ENCODE measurements at places on chromosomes 6 and 20. TPM values are rescaled to one million over a fixed set of nuclear protein-coding genes. Genes with fewer than 3 reads are reported as not detected.
A peak's percentile ranks its signal among the peaks of the same experiment; 100 is the strongest.

DNA sequence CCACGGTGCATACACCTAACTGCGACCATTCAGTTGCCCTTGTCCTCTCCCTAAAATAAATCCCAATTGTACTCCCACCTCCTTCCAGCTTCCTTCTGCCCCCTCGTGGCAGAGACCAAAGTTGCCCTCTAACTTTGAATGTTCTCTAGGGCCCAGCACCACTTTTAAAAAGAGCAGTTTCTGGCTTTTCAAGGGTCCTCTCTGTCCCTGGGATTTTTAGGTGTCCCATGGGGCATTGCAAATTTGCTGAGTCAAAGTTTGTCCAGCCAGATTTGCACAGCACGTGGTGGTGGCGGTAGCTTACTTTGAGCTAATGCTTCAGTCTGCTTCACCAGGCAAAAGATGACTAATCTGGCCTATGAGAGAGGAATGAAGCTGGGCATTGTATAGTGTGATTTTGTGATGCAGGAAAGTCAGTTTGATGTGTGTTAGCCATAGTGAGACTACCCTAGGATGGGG is 100.2 kb downstream of the PERP start:
- peaks cover 7% of the 10 kb centered on the region for H3K4me1 ChIP-seq
- no peak overlapping the region for H3K4me3 ChIP-seq
- no peaks in the 10 kb centered on the region for H3K36me3 ChIP-seq
- H3K27ac ChIP-seq: no peak overlapping the region
- H3K27me3 ChIP-seq: peaks cover 6% of the 10 kb centered on the region

GRCh38 chr6:166872531-166873009 is 83.8 kb downstream of the RNASET2 start:
- H3K4me1 ChIP-seq: no peaks in the 10 kb centered on the region
- H3K4me3 ChIP-seq: no peak overlapping the region
- no peak overlapping the region for H3K27ac ChIP-seq
- no peak for DNase-seq

- no peaks in the 10 kb centered on the region for H3K36me3 ChIP-seq
- H3K27me3 ChIP-seq: no peaks in the 10 kb centered on the region
- H3K4me3 ChIP-seq: no peak overlapping the region
- no peak for DNase-seq
Measured at GRCh38 chr6:38146734-38147027, 327.2 kb downstream of the ZFAND3 start.

DNA sequence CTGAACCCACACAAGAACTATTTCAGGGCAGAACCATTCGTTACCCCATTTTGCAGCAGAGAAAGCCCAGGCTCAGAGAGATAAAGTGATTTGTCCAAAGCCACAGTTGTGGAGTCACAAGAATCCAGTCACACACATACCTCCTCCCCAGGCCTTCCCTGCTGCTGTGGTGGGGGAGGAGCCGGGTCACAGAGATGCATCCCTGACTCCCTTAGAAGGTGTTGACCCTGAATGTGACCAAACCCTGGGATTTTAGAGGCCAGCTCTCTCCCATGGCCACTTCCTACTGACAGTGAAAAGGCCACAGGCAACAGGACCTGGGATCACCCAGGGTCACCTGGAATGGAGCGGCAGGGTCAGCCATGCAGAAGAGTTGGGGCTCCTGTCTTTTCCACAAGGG is 48.6 kb downstream of the CHMP4B start:
- H3K27ac ChIP-seq: peak overlapping the region; percentile 78
- no peaks in the 10 kb centered on the region for H3K27me3 ChIP-seq
- peaks cover 25% of the 10 kb centered on the region for H3K4me1 ChIP-seq
- no peak overlapping the region for H3K4me3 ChIP-seq
- peaks cover 30% of the 10 kb centered on the region for H3K36me3 ChIP-seq

GRCh38 chr6:165983112-165984072 is 184.3 kb downstream of the TBXT start:
- no peak for DNase-seq
- H3K27ac ChIP-seq: no peak overlapping the region
- no peaks in the 10 kb centered on the region for H3K36me3 ChIP-seq
- H3K4me3 ChIP-seq: no peak overlapping the region

DNA sequence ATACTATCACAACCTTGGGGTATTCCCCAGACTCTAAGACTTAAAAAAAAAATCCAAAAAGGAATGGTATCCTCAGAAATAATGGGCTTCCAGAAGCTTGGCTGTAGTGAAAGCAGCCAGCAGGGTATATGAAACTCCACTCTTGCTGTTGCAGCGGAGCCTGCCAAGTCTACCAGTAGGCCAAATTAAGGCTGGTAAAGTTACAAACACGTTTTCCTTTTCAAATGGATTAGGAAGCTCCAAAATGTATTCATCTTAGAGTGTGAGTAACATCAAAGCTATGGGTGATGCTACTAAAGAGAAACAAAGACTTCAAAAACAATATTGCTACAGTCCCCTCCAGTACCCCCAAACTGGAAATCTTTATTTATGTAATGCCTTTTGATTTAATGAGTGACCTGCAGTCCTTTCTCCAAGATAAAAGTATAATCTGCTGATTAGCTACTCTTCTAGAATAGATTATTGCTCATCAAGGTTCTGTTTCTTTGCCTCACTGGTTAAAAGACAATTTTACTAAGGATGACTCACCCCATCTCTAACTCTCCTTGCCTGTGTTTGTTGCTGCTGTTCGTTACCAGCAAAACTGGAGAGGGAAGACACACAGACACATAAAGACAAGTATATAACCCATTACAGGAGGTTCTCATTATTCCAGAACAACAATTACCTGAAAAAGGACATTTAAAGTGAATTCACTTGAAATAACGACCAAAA is 84.9 kb downstream of the BTBD9 start:
- no peaks in the 10 kb centered on the region for H3K27me3 ChIP-seq
- no peaks in the 10 kb centered on the region for H3K36me3 ChIP-seq
- no peaks in the 10 kb centered on the region for H3K4me1 ChIP-seq
- no peak for DNase-seq

GRCh38 chr20:41162396-41162795 is 25.1 kb downstream of the PLCG1 start:
- no peak overlapping the region for H3K27ac ChIP-seq
- H3K4me1 ChIP-seq: peaks cover 55% of the 10 kb centered on the region

- no peaks in the 10 kb centered on the region for H3K27me3 ChIP-seq
- H3K4me1 ChIP-seq: no peaks in the 10 kb centered on the region
- H3K27ac ChIP-seq: no peak overlapping the region
- H3K36me3 ChIP-seq: no peaks in the 10 kb centered on the region
Measured at GRCh38 chr20:57834306-57835073, 124.7 kb upstream of the PMEPA1 start.

DNA sequence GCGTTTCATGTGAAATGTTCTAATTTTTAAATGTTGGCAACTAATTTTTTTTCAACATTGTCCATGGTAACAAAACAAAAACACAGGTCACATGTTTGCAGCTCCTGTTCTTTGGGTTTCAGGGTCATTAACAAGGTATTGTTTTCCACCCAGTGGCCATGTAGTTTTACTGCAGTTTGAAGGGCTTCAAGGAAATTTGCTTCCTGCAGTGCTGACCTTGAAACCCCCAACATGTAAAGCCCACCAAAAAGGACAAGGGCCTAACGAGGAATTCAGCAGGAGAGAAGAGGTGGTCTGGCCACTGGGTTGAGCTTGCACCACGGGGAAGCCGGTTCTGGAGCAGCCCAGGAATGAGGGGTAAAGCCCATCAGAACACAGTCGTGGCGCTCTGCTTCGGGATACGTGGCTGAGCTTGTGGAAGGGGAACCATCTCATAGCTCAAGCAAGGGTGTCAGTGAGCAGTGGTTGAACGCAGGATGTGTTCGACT is 13.9 kb upstream of the KLHL31 start:
- no peak overlapping the region for H3K27ac ChIP-seq
- no peaks in the 10 kb centered on the region for H3K36me3 ChIP-seq
- peaks cover 1% of the 10 kb centered on the region for H3K4me1 ChIP-seq

DNA sequence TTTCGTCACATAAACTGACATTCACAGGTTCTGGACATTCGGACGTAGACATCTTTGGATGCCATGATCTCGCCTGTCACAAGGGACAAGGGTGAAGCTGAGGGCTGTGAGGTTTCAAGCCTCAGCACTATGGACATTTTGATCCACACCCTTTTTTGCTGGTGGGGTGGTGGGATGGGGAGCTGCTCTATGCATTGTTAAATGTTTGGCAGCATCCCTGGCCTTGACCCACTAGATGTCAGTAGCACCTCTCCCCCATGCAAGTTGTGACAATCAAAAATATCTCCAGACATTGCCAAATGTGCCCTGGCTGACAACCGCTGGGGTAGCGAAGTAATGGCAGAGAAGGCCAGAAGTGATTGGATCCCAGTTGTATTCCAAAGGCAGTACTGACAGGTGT is 229.4 kb downstream of the TSHZ2 start:
- DNase-seq: no peak
- peaks cover 4% of the 10 kb centered on the region for H3K4me1 ChIP-seq
- no peaks in the 10 kb centered on the region for H3K27me3 ChIP-seq
- no peak overlapping the region for H3K4me3 ChIP-seq
- no peak overlapping the region for H3K27ac ChIP-seq

GRCh38 chr6:25404693-25405169 is 125.6 kb downstream of the CARMIL1 start:
- DNase-seq: peak; percentile 14
- peak overlapping the region; percentile 43 for H3K4me3 ChIP-seq
- H3K27ac ChIP-seq: peak overlapping the region; percentile 68
- H3K36me3 ChIP-seq: no peaks in the 10 kb centered on the region
- peaks cover 4% of the 10 kb centered on the region for H3K4me1 ChIP-seq
- no peaks in the 10 kb centered on the region for H3K27me3 ChIP-seq

GRCh38 chr6:21420146-21420878 is 173.2 kb upstream of the SOX4 start:
- H3K27me3 ChIP-seq: peaks cover 7% of the 10 kb centered on the region
- no peaks in the 10 kb centered on the region for H3K4me1 ChIP-seq
- no peak overlapping the region for H3K27ac ChIP-seq
- H3K4me3 ChIP-seq: no peak overlapping the region
- H3K36me3 ChIP-seq: no peaks in the 10 kb centered on the region

GRCh38 chr6:152984513-152984872 is 1.7 kb upstream of the FBXO5 start:
- peaks cover 48% of the 10 kb centered on the region for H3K36me3 ChIP-seq
- H3K4me3 ChIP-seq: peak overlapping the region; percentile 97
- no peak for DNase-seq
- peak overlapping the region; percentile 100 for H3K27ac ChIP-seq

DNA sequence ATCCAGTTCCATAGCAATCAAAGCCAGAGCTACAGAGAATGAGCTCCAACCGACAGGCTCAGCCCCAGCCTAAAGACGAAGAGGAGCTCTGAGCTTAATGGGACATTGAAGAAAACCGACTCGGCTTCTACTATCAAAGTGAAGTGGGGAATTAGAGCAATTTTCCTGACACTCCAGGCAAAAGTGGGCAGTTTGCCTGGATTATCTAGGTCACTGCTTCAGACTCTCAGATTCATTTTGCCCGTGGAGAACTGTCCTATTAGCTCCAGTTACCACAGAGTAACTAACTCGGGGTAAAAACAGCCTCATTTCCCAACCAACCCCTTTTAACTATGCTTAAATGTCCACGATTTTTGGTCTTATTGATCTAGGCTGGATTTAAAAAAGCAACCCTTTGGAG is 592.1 kb upstream of the NRSN1 start:
- no peaks in the 10 kb centered on the region for H3K27me3 ChIP-seq
- no peak overlapping the region for H3K27ac ChIP-seq
- no peak for DNase-seq
- no peak overlapping the region for H3K4me3 ChIP-seq
- H3K4me1 ChIP-seq: no peaks in the 10 kb centered on the region
- H3K36me3 ChIP-seq: no peaks in the 10 kb centered on the region

GRCh38 chr6:111592726-111593511 is 12.8 kb downstream of the TRAF3IP2 start:
- H3K4me3 ChIP-seq: no peak overlapping the region
- no peaks in the 10 kb centered on the region for H3K27me3 ChIP-seq
- no peak for DNase-seq

DNA sequence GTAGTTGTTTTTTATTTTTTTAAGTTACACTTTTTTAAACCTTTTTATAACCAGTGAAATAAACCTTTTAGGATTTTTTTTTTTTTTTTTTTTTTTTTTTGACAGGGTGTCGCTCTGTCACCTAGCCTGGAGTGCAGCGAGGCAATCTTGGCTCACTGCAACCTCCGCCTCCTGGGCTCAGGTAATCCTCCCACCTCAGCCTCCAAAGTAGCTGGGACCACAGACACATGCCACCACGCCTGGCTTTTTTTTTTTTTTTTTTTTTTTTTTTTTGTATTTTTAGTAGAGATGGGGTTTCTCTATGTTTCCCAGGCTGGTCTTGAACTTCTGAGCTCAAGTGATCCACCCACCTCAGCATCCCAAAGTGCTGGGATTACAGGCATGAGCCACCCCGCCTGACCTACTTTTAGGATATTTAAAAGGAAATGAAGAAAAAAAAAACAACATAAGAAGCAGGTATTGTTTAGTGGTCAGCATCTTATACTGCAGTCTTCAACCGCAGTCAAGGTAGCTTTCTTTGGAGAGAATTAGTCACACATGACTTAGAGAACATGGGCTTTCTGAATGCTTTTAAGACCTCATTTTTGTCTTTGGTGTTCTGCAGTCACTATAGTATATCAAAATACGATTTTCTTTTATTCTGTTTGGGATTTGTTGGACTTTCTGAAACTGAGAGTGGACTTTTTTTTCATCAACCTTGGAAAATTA is 1.6 kb downstream of the POLR1H start:
- peak overlapping the region; percentile 24 for H3K27ac ChIP-seq
- no peaks in the 10 kb centered on the region for H3K27me3 ChIP-seq
- H3K36me3 ChIP-seq: peaks cover 36% of the 10 kb centered on the region
- peaks cover 43% of the 10 kb centered on the region for H3K4me1 ChIP-seq
- peak overlapping the region; percentile 99 for H3K4me3 ChIP-seq
- no peak for DNase-seq

- H3K36me3 ChIP-seq: no peaks in the 10 kb centered on the region
- no peaks in the 10 kb centered on the region for H3K27me3 ChIP-seq
- no peak overlapping the region for H3K4me3 ChIP-seq
- no peak for DNase-seq
- peaks cover 5% of the 10 kb centered on the region for H3K4me1 ChIP-seq
Measured at GRCh38 chr20:19903168-19903811, 113.9 kb upstream of the NAA20 start.

DNA sequence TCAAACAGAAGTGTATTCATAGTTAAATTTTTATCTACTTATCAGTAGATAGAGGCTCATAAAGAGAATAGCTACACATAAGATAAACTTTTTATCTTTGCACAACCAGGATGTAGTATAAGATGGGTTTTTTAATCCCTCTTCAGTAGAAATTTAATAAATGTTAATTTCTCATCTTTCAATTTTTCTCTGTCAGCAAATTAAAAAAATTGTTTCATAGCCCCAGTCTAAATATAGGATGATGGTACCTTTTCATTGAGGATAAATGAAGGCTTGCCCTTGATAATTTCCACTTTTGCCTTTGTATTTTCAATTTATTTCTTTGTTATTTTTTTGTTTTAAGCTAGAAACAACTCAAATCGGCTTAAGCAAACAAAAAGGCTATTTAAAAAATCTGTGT is 251.2 kb upstream of the NOX3 start:
- no peaks in the 10 kb centered on the region for H3K27me3 ChIP-seq
- no peaks in the 10 kb centered on the region for H3K4me1 ChIP-seq
- no peak overlapping the region for H3K4me3 ChIP-seq
- no peaks in the 10 kb centered on the region for H3K36me3 ChIP-seq

TBXT gene
- not detected for total RNA-seq

PGC gene
- not detected for total RNA-seq

NFATC2 gene
- 68.0 TPM for total RNA-seq

SLC26A8 gene
- not detected for total RNA-seq

Measured in activated T-helper 2 cell treated with anti-CD3 and anti-CD28 coated beads, Interferon-gamma antibody, Interleukin-2, Interleukin-4, amounts not matched to agents 10 μg/mL and 5 μg/mL and 100 μg/mL, durations not matched to agents 14 hours and 24 hours and 36 hours (primary cell).